ENCODE measurements at places on chromosomes 11 and 22.

DNA sequence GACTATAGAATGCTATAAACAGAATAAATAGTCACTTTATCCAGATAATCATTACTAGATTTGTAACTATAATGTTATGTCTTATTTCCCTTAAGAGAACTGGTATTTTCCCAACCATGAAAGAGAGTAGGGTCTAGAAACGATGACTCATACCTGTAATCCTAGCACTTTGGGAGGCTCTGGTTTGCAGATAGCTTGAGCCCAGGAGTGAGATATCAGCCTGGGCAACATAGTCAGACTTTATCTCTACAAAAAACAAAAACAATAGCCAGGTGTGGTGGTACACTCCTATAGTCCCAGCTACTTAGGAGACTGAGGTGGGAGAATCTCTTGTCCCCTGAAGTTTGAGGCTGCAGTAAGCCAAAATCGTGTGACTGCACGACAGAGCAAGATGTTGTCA lies 30.9 kb downstream of the OR52A5 start:
- no peak for DNase-seq

GRCh38 chr11:122601141-122602125 lies 54.1 kb upstream of the UBASH3B start:
- no peak for DNase-seq

DNA sequence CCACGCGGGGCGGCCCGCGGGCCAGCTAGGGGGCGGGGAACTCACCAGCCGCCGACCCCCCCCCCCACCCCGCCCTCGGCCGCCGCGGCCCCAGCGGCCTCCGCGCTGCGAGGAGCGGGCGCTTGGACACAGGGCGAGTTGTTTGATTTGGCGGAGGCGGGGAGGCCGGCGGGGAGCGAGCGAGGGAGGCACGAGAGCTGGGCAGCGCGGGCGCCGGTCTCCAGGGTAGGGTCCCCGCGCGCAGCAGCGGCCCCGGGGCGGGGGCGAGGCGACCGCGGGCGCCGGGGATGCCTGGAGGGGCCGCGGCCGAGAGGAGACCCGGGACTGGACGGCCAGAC lies 64.4 kb downstream of the NAV2 start:
- no peak for DNase-seq

DNA sequence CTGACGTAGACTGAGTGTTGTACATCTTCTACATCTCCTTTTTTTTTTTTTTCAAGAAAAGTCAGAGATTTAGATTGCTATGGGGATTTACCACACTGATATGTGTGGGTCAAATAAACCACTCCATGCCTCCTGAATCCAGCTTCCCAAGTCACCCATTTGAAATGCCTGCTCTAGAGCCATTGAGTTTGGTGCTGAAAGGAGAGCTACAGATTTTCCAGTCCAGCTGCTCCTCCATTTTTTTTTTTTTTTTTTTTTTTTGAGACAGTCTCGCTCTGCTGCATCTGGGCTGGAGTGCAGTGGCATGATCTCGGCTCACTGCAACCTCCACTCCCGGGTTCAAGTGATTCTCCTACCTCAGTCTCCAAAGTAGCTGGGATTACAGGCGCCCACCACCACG lies 115.2 kb upstream of the TIMP3 start:
- DNase-seq, result no peak

DNA sequence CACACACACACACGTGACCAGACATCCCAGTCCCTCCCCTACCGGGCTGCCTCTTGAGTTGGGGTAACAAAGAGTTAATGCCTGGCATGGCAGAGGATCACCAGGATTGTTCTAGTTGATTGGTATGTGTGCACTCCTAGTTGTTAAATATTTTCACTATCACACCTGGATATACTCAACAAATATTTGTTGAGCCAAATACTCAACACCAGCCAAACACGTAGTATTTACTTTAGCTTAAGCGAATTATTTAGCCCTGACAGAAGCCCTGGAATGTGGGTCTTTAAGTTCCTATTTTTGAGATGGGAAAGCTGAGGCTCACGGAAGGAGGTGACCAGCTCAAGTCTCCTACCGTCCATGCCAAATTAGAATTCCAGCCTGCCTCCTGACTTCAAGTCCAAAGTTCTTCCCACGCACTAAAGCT lies 10.5 kb downstream of the CD3E start:
- DNase-seq, result no peak

All from activated effector memory CD4-positive, alpha-beta T cell treated with Interleukin-2 at 50 U/mL for 16 hours (primary cell).